ENCODE measurements at places on chromosomes 7 and 10. TPM values are rescaled to one million over a fixed set of nuclear protein-coding genes. Genes with fewer than 3 reads are reported as not detected.

The CFAP58 gene
- 0.39 TPM for total RNA-seq

The FEZF1 gene
- total RNA-seq, result not detected

The MYPN gene
- 0.79 TPM for total RNA-seq

The PIP gene
- total RNA-seq, result not detected

The PROSER2 gene
- 26.4 TPM for total RNA-seq

The LIPM gene
- total RNA-seq, result not detected

The SRI gene
- total RNA-seq, result 148 TPM

The VPS41 gene
- 24.5 TPM for total RNA-seq

The GPR158 gene
- not detected for total RNA-seq

The CCDC146 gene
- 0.53 TPM for total RNA-seq

The GIMAP7 gene
- total RNA-seq, result 20.4 TPM

The ASZ1 gene
- total RNA-seq, result not detected

The VSIR gene
- total RNA-seq, result 59.2 TPM

The EBLN1 gene
- total RNA-seq, result not detected
